ENCODE measurements at places on chromosomes 2 and 18.
A peak's percentile ranks its signal among the peaks of the same experiment; 100 is the strongest.

GRCh38 chr18:7727361-7728076 is 160.4 kb downstream of the PTPRM start:
- DNase-seq, result no peak

- no peak for DNase-seq
Measured at GRCh38 chr18:24138409-24138788, 463 bp upstream of the CABYR start.

GRCh38 chr2:113105047-113105785 is 22.2 kb upstream of the IL1RN start:
- DNase-seq, result no peak

DNA sequence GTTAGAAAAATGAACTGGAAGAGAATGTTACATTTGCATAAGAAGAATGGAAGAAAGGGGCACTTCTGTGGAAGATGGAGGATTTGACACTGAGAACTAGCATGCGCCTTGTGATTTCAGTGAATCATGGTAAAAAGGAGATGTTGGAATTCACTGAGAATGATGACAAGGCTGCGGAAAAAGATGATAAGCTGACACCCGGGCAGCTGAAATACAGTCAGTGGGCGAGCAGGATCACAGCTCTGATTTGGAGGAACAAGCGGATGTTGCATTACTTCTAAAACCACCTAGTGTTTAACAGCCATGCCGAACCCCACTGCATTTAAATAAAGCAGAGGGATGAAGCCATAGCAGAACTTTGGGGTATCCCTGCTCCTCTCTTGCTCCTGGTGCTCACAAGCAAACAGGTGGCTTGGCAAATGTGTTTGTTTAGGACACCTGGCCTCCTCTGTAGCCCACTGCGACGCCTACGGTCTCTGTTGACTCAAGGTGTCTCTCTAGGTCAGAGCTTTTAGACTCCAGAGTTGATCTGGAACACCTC is 134.9 kb downstream of the NDUFA10 start:
- no peak for DNase-seq

DNA sequence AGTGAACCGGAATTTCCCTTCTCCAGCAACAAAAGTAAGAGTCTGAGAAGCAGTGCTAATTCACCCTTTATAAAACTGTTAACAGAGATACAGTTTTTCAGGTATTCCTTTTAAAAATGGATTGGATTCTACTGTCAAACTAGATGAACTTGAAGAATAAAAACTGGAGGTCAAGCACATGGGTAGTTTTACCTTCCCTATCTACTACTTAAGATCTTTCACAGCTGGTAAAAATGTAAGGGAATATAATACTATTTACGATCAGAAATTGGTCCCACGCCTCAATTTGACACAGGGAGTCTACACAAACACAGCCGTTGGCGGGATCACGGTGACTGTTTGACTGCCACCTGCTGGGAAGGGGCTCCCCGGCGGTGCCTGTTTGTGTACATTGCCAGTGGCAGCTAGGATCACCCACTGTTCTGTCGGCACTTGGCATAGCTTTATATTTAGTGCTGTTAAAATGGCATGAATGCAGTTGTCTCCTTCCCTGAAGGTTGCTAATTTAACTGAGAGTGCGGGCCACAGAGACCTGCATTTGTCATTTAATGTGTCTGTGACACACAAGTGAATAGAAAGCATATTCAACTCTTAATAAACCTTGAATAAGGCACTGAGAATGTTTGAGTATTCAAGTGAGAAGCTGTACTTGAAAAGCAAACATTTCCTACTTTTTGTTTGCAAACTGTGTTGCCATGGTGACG is 59.5 kb downstream of the ABCG8 start:
- DNase-seq, result peak; percentile 35

DNA sequence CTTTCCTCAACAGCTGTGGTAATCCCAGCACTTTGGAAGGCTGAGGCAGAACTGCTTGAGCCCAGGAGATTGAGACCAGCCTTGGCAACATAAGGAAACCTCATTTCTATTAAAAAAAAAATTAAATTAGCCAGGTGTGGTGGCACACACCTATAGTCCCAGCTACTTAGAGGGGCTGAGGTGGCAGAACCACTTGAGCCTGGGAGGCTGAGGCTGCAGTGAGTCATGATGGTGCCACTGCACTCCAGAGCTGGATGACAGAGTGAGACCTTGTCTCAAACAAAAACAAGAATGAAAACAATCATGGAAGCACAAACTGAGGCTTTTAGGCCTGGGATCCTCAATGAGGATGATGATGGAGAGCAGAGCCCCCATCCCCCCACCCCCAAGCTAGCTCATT is 19.8 kb downstream of the GAREM1 start:
- DNase-seq, result no peak

- DNase-seq, result no peak
Measured at GRCh38 chr18:76522122-76522503, 27.1 kb upstream of the ZNF516 start.

- DNase-seq, result peak; percentile 34
Measured at GRCh38 chr2:241885291-241885945, 15.9 kb downstream of the RTP5 start.

DNA sequence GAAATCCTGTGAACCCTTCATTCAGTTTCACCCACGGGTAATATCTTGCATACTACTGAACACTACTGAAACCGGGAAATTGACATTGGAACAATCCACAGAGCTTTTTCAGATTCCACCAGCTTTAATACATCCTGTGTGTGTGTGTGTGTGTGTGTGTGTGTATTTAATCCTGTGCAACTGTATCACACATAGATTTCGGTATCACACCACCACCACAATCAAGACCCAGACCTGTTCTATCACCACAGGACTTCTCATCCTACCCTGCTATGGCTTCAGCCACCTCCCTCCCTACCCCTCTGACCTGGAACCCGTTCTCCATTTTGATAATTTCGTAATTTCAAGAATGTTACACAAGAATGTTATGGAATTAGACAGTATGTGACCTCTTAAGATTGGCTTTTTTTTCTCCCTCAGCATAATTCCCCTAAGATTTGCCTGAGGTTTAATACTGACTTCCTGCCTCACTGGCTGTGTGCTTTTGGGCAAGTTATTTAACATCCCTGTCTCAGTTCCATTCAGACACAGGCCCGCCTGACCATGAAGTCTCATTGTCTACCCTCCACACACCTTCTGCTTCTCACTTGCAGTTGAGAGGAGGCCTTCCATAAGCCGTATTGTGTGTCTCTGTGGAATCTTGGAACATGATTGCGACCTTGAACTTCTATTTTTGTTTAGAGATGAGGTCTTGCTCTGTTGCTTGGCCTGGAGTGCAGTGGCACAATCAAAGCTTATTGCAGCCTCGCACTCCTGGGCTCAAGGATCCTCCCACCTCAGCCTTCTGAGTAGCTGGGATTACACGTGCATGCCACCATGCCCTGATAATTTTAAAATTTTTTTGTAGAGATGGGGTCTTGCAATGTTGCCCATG is 14.4 kb upstream of the TMEM131 start:
- peak; percentile 69 for DNase-seq

- DNase-seq, result peak; percentile 34
Measured at GRCh38 chr2:139122711-139123158, 342.5 kb upstream of the NXPH2 start.

DNA sequence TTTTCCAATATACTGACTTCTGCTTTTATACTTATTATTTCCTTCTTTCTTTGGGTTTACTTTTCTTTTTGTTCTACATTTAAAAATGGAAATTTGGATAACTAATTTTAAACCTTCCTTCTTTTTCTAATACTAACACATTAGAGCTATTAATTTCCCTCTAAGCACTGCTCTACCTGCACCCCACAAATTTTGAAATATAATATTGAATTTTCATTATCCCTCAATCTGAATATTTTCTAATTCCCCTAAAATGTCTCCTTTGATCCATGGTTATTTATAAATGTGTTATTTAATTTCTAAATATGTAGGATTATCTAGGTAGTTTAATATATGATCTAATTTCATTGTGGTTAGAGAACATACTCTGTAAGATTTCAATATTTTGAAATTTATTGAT is 63.4 kb upstream of the LGALSL start:
- no peak for DNase-seq

GRCh38 chr2:238587776-238588660 is 161.3 kb downstream of the ASB1 start:
- no peak for DNase-seq

- no peak for DNase-seq
Measured at GRCh38 chr18:37665346-37665745, 99.7 kb upstream of the CELF4 start.

- DNase-seq, result no peak
Measured at GRCh38 chr2:169285531-169286235, 76.7 kb downstream of the LRP2 start.

DNA sequence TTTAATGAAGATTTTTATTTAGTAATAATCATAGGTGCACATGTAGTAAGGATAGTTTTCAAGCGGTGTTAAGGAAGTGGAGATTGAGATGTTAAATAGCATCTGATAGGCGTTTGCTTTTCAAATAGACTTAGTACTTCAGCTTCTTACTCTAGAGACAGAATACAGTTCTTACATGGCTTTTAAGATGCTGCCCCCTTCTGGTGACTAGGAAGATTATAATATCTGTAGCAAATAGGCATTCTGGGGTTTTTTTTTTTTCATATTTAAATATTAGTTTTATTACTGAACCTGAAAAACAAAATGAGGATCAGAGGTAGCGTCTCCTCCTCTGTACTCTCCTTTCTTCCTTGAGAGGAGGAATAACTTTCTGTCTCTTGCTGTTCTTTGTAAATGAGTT is 100.2 kb downstream of the AGAP1 start:
- peak; percentile 81 for DNase-seq

- DNase-seq, result no peak
Measured at GRCh38 chr2:185695711-185696235, 42.8 kb upstream of the FSIP2 start.

DNA sequence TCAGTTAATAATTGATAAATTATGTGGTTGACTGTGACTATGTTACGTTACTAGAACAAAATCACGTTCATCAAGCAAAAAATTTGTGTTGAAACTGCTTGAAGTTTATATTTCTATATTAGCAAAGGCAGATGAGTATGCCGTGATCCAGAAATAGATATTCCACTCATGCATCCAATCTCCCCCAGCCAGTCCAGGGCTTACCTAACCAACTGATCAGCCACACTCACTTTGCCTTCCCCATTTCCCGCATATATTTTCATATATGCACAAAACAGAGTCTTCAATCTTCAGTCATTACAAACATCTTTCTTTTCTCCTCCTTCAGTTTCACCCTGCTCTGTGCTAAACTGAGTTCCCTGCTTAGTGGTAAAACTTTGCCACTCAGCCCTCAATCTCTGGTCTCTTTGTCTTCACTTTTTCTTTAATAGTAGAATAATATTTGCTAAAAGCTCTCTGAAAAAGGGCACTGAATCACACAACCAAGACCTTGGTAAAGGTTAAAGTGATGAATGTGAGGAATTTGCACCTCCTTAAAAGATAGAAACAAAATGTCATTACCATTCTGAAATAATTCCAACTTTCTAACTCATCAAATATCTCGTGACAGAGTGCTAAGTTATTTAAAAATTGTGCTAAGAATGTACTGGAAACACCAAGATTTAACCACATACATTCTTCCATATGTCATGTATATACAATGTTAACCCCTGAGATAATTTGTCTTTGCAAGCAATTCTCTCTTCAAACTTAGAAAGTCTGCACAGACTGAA is 893.2 kb upstream of the CRIM1 start:
- no peak for DNase-seq

DNA sequence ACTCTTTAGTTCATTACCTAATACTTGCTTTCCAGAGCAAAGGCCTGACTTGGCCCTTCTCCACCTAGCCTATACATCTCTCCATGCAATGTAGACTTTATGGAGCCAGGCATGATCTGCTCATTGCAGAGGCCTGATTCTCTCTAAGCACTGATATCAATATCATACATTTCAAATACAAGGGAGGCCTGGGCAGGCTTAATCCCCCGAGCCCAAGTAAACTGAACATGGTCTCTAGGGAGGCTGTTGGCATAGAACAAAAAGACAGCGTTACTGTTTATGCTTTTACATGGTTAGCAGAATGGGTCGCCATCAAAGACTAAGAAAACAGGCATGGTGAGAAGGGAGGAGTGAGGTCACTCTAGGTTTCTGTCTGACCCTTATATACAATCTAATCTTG is 695.1 kb downstream of the ZEB2 start:
- DNase-seq, result no peak

GRCh38 chr2:197219636-197220035 is 90.9 kb downstream of the ANKRD44 start:
- DNase-seq, result no peak

- no peak for DNase-seq
Measured at GRCh38 chr2:176280867-176281658, 11.8 kb downstream of the MTX2 start.

- DNase-seq, result no peak
Measured at GRCh38 chr2:235669269-235669831, 175.5 kb downstream of the AGAP1 start.

- DNase-seq, result no peak
Measured at GRCh38 chr18:6595666-6596065, 133.8 kb upstream of the ARHGAP28 start.

DNA sequence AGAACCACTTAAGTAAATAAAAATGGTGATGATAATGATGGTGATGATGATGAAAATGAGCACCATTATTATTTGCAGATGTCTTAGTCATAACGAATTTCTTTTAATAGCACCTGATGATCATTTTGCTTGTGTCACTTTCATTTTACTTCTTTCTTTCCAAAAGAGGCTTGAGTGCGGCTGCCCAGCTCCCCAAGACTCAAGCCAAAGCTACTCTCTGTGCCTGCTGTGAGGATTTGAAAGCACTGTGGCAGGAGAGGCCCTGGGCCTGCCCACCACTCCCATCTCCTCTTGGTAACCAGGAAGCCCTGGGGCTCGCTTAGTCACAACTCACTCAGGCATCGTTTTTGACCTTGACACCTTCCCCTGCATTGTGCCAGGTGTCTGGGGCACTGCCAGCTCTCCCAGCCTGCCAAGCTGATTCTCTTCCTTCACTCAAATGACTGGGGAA is 41.2 kb downstream of the RPL37A start:
- no peak for DNase-seq

GRCh38 chr2:9230881-9231280 is 24.3 kb downstream of the ASAP2 start:
- peak; percentile 78 for DNase-seq

- no peak for DNase-seq
Measured at GRCh38 chr2:8537562-8538155, 144.2 kb upstream of the ID2 start.

All from NB4 (cell line).